ENCODE measurements at places on chromosomes 3 and 15.
A peak's percentile ranks its signal among the peaks of the same experiment; 100 is the strongest.

- no peak for DNase-seq
These were observed 66.9 kb downstream of the CCNL1 start for GRCh38 chr3:157093096-157093495.

- DNase-seq = no peak
These were observed 1.2 kb downstream of the FAM3D start for GRCh38 chr3:58665405-58665804.

DNA sequence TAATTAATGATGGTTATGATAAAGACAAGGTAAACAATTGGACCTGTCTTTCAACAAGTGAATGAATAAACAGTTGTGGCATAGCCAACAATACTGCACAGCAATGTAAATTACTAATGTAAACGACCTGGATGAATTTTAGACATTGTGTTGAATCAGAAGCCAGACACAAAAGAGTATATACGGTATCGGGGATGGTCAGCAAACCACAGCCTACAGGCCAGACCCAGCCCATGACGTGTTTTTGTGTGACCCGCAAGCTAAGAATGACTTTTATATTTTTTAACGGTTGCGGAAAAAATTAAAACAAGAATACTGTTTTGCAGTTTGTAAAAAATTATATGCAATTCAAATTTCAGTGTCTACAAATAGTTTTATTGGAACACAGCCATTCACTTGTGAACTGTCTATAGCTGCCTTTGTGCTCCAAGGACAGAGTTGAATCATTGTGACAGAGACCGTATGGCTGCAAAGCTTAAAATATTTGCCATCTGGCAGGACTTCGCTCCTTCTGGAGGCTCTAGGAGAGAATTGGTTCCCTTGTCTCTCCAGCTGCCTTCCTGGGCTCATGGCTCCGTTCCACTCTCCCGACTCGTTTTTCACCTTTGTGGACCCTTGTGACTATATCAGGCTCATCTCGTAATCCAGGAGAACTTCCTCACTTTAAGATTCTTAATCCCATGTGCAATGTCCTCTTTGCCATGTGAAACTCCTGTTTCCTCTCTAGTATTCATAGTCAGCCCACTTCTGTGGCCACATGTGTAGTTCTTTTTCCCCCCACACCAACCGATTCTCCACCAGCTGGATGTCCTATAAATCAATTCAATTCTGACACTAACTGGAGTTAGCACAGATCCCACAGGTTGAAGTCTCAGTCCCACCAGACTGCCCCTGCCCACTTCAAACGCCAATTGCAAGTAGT lies 72.7 kb downstream of the CMTM8 start:
- DNase-seq = no peak

DNA sequence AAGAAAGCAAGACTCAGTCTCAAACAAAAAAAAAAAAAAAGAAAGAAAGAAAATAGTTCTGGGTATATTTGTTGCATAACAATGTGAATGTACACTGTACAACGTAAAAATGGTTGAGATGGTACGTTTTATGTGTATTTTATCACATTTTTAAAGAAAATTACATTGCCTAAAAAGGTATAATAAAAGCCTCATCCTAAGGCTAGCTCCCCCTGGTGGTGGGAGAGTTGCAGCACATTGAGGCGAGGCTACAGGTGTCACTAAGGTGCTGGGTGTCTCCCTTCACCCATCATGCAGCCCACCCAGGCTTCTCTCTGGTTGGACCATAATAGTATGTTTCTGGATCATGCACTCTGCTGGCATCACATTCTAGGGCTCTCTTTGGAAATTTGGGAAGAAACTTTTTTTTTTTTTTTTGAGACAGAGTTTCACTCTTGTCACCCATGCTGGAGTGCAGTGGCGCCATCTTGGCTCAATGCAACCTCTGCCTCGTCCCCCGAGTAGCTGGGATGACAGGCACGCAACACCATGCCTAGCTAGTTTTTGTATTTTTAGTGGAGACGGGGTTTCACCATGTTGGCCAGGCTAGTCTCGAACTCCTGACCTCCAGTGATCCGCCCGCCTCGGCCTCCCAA lies 12.4 kb upstream of the RAB11A start:
- peak; percentile 77 for DNase-seq

- no peak for DNase-seq
These were observed 10.6 kb upstream of the ITPKA start for GRCh38 chr15:41483115-41483514.

GRCh38 chr15:69505956-69506556 lies 53.4 kb downstream of the RPLP1 start:
- no peak for DNase-seq

- peak; percentile 42 for DNase-seq
These were observed 445.3 kb downstream of the NAALADL2 start for GRCh38 chr3:175304404-175304803.

- DNase-seq = no peak
These were observed 160.5 kb upstream of the CCDC54 start for GRCh38 chr3:107216711-107217110.

- DNase-seq = no peak
These were observed 62.5 kb upstream of the SKOR1 start for GRCh38 chr15:67762610-67763368.

DNA sequence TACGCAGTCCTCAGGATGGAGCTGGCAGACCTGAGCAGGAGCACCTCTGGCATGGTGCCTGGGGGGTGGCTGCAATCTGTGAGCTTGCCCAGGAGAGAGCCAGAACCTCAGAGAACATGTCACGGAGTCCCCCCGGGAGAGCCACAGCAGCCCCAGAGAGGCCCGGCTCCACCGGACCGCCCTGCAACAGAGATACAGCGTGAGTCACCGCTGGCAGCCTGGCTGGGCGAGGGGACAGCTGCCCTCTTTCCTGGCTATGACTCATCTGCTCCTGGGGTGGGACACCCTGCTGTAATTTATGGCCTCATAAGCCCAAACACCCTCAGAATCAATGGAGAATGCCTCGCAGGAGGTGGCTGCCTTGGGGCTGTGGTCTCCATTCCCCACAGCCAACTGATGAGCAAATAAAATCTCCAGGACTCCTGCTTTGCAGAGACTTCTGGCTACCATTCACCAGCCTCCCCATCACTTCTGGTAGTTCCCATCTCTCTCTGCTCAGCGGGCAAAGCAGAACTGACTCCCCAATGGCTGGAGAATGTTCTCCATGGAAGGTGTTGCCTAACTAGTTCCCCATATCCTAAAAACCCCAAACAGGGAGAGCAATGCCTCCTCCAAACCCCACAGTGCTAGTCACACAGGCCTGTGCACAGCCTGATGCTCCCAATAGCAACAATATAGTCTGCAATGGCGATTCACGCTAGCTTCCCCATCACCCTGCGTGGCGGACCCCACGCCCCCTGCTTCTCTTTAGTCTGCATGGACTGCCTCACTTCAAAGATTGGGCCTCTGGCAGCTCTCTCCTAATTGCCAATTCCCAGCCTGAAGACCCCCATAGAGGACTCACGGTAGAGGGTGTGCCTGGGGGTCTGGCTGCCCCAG lies 21.6 kb downstream of the ACSBG1 start:
- DNase-seq = peak; percentile 91

DNA sequence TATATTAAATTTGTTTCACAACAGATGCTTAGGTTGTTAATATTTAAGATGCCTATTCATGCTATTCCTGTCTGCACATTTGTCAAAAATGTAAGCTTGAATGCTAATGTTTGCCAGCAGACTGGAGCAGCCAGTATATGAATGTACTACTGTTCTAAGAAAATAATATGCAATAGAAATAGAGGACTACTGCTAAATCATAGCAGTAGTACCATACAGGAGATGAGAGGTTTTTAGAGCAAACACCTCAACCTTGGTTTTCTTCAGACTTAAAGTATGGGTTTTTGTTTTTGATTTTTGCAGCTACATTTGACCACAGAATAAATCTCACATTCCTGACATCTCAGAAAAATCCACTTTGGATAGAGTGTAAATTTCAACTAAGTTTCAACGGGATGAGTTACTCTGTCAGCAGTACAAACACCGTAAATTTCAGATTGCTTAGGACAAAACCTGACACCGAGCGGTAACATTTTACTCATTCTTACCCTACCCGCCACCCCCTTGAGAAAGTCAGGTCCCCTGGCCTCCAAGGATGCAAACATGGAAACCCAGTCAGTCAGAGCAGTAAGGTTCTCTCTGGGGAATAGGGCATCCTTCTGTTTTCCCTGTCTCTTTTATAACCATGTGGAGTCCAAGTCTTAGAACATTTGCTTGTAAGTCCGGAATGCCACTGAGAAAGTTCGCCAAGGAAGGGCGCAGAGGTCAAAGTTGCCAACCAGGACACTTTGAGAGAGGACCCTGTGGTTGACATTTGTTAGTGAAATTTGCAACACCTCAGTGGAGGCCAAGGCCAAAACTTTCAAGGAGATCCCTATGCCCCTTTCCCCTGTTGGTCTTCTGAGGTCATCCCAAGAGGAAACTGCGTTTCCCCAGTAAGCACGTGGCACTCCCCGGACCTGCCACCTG lies 17.9 kb upstream of the SATB1 start:
- DNase-seq = no peak

DNA sequence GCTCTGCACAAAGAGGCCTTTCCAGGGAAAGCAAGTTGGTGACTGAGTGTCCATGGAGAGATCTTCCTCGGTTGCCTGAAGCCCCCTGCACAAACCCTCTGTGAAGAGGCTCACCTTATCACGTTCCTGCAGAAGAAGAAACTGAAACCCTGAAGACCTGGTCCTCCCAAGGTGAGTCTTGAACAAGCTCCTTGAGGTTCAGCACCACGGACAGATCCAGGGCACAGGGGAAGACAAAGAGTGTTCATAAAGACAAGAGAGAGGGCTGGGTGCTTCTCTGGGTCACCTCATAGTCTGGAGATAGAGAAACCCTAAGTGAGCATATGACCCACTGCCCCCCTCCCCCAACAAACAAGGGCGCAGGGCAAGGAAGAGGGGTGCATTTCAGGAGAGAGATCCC lies 21.7 kb upstream of the TBC1D21 start:
- DNase-seq = no peak

DNA sequence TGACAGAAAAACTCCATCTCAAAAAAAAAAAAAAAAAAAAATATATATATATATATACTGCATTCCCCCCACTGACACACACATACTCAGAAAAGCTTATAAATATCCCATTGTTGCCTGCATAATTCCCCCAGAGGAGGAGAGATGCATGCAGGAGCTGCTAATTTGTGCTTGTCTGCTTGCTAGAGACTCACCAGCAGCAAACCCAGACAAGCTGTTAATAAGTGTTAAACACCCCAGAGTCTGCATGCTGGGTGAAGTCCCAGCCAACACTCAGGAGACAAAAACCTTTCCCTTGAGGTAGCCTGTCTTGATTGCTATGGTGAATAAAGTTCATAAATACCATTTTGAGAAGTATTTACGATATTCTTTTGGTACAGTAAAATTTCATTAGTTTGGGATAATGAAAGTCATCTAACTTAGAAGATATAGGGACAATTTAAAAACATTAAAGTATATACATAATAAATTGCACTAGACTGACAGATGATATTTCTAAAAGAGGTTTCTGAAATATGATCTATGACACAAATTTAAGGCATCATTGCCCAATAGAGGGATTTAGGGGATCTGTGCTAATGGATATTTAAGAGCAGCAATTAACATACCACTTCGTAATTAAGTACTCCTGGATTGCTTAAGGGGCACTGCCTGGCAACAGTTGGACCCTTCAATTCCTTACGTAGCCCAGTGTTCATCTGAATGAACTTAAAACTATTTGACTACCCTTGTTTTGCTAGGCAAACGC lies 400.0 kb upstream of the C2CD4B start:
- DNase-seq = no peak

- no peak for DNase-seq
These were observed 204.5 kb downstream of the ARRDC4 start for GRCh38 chr15:98164986-98165385.

DNA sequence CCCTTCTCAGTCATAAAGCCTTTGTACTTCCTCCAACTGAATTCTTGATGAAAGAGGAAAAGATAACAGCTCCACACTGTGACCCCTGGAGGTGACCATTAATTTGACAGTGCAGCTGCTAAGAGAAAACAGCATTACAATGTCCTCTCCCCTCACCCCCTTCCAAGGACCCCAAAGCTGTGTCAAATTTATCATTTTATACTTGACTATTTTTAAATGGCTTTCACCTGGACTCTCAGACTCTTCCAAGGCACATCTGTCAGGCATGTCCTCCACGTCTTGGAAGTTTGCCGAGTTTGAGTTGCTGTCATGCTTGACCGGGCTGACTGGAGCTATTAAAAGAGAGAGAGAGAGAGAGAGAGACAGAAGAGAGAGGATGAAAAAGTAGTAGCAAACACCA lies 236.5 kb downstream of the WDR72 start:
- peak; percentile 59 for DNase-seq

DNA sequence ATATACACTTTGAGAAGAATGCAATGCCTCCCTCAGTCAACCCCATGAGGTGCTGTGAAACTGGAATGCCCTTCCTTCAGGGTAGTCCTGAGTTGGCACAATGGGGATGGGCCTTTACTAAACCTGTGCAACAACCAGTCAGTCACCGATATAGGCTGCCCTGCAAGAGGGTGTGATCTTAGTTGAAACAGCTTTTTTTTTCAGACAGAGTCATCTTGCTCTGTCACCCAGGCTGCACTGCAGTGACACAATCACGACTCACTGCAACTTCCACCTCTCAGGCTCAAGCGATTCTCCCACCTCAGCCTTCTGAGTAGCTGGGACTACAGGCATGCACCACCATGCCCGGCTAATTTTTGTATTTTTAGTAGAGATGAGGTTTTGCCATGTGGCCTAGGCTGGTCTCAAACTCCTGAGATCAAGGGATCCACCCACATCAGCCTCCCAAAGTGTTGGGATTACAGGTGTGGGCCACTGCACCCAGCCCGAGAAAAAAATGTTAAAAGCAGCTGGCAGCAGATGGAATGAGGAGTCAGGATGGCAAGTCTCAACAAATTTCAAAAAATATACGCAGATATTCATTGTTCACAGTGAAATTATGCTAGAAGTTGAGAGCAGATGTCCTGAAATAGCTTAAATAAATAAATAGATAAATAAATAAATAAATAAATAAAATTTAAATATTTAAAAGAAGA lies 31.8 kb downstream of the MYO5A start:
- no peak for DNase-seq

- no peak for DNase-seq
These were observed 211.8 kb downstream of the CTNNB1 start for GRCh38 chr3:41411065-41411464.

- DNase-seq = no peak
These were observed 28.1 kb downstream of the DNAJB8 start for GRCh38 chr3:128438488-128439072.

DNA sequence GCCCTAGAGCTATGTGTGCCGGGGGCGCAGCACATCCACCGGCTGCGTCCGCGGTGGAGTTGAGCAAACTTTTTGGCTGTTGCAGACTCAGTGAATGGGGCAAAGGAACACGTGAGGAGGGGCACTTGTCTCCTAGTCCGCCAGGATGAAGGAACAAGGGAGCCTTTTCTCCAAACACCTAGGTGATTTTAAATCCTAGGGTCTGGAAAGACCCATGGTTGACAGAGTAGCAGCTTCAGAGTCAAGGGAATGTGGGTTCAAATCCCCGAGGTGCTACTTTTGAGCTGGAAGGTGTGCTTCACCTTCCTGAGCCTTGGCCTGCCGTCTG lies 648 bp downstream of the ACAN start:
- no peak for DNase-seq

Measured in BE2C (cell line).